NCI-H146 (cell line): ENCODE measurements at places on chromosomes 3 and 15.

GRCh38 chr3:170632780-170633179 is 46.9 kb upstream of the SLC7A14 start:
- DNase-seq, result peak; percentile 28

DNA sequence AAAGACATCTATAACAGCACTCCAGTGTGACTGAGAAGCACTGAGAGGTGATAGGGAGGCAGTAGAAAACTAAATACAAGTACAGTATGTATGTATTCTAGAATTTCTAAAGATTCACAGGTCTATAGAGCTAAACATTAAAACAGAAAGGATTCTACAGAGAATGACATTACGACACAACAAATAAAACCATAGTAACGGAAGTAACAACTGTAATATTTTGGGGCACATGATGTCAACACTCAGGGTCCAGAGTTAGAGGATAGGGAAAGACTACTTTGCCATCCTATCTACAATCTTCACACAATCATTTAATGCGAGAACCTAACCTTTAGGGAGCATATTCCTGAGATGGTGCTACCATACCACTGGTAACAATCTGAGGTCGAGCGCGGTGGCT is 13.6 kb downstream of the UBXN7 start:
- no peak for DNase-seq

GRCh38 chr3:23113455-23114171 is 89.5 kb upstream of the UBE2E2 start:
- DNase-seq, result no peak

DNA sequence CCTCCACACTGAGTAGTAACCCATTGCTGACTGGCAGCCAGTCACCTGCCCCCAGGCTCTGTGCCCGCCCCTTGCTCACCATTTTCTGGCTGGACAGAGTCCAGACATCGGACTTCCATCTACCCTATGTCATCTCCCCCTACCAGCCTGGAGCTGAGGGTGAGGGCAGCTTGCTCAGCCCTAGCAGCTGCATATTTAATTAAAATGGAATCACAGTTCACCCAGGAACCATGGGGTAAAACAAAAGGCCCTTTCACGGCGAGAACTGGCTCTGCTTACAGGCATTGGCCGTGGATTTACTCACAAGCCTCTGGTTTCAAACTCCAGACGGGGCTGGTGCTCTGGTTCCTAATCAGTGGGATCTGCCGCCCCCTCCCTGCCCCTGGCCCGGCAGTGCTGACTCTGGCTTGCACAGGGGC is 94.9 kb upstream of the ATP2B2 start:
- DNase-seq, result no peak

GRCh38 chr3:40191251-40191650 is 118.3 kb upstream of the EIF1B start:
- DNase-seq, result no peak

DNA sequence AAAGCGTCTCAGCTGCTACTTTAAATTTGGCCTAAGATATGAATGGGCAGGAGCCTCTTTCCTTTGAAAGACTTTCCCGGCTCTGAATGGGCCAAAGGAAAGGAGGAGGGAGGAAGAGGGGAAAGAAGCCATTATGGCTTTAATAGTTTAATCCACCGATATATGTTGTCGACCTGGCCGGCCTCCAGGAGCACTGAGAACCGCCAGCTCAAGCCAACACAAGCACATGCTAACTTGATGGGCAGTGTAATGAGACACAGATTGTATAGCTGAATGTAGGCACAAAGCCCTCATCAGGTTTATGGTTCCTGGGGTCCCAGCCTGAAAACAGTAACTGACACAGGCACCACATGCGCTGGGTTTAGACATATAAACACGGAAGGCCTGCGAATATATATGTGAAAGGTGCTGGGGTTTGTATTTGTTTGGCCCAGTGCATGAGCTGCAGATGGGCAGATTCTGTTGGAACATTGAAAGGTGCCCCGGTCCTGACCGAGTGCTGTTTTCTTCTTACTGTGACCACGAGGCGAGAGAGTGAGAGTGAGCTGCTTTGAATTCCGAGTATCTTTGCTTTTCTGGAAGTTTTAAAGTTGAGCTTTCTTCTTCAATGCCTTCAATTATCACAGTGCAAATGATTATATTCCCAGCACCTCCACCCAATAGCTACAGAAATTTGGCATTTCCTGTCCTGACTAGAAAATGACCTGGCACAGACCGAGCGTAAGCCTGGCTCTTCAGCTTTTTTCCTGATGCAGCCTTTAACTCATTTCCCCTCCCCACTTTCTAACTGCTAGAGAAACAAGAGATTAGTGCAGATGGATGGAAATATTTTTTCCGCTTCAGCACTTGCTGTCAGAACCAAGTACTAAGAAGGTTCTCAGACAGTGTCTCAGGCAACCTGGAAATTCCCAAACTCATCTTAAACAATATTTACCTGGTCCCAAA is 267.3 kb downstream of the RORA start:
- DNase-seq, result no peak

GRCh38 chr15:59618406-59618805 is 6.8 kb downstream of the GCNT3 start:
- no peak for DNase-seq

DNA sequence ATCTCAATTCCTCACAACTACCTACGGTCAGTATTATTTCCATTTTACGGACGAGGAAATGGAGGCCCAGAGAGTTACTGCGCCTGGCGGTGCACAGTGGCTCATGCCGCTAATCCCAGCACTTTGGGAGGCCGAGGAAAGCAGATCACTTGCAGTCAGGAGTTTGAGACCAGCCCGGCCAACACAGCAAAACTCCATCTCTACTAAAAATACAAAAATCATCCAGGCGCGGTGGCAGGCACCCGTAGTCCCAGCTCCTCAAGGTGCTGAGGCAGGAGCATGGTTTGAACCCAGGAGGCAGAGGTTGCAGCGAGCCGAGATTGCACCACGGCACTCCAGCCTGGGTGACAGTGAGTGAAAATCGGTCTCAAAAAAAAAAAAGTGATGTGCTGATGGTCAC is 187.3 kb downstream of the XXYLT1 start:
- no peak for DNase-seq
